ENCODE measurements at places on chromosomes 6 and 20.

DNA sequence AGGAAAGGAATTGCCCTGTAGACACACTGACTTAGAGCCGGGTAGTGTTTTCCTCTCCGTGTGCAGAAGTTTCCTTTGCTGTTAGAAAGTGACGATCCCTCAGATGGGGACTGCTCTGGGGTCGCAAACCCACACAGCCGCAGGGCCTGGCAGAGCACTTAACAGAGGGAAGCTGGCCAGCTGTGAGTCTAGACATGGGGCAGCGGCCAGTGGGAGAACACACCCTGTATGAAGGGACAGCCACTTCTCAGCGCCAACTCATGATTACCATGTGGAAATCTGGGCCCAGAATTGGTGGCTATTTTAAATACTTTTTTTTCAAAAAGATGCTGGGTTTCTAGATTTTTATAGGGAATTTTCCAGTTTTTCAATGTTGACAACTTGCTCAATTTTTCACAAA lies 39.4 kb downstream of the SLC9A8 start:
- DNase-seq: no peak

- DNase-seq: no peak
These were observed 33.8 kb upstream of the ZFAND3 start for GRCh38 chr6:37785663-37786270.

DNA sequence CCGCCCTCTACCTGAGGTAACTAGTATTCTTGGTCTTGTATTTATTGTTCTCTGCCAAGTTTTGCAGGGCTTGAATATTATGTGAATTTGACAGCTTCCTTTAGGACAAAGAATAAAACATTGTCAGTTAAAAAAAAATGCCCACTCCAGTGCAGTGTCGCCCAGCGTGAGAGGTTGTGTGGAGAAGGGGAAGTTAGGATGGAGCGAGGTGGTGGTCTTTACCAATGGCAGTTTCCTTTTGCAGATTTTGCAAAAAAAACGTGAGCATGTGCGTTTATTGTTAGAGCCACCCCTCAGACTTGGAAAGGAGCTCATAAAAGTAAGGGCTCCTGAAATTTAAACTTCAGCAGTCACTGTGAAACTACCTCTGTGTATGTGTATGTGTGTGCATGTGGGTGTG lies 28.3 kb downstream of the UST start:
- no peak for DNase-seq

DNA sequence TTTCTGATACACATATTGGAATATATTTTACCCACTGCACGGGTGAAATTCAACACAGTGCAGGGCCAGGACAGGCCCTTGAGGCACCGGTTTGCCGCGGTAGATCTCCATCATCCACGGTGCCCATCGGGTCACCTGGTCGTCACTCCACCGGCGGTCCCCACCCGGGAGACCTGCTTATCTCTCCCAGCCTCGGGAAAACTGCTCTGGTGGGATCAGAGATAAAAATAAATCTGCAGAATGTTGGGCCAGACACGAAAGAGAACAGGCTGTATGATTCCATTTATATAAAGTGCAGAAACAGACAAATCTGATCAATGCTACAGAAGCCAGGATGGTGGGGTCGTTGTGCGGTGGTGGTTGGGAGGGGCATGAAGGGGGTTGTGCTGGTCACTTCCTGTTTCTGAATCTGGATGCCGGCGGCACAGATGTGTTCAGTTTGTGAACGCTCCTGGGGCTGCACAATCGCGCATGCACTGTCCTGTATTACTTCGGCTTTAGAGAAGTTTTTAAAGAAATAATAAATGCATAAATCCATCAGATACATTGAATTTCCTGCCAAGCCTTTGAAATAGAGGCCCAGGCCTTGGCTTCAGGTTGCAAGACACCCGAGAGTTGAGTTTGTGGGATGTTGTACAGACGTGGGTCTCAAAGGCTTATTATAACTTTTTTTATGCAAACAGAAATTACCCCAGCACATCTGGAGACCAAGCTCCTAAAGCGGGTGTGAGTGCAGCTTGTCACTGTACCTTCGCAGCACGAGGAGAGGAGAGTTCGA lies 54.3 kb downstream of the ANKRD60 start:
- DNase-seq: no peak

DNA sequence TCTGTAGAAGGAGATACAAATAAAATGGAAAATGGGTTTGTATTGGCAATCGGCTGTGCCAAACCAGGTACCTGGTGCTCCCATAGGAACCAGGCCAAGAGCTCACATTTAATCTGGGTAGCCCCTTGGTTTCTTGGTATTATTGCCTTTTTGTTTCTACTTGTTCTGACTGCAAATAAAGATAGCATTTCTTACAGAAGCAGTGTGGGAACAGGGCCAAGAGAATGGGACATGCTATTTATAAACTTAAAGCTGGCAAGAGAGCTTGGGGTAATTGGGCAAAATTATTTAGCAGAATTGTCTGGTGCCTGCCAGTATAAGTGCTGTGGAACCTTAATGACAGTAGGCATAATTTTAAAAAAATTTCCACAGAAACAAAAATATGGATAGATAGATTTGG lies 113.5 kb upstream of the GLP1R start:
- DNase-seq: no peak

- DNase-seq: no peak
These were observed 11.0 kb downstream of the FRS3 start for GRCh38 chr6:41768545-41769308.
